Mesendoderm (in vitro differentiated cells): ENCODE measurements at places on chromosomes 13 and 19.

- DNase-seq: no peak
- H3K27ac ChIP-seq: no peak overlapping the region
- no peaks in the 10 kb centered on the region for H3K36me3 ChIP-seq
- no peak overlapping the region for H3K4me3 ChIP-seq
- no peaks in the 10 kb centered on the region for H3K4me1 ChIP-seq
Observed at GRCh38 chr13:94210816-94211215, 268.7 kb downstream of the DCT start.

- no peak overlapping the region for H3K4me3 ChIP-seq
- H3K27ac ChIP-seq: no peak overlapping the region
- no peaks in the 10 kb centered on the region for H3K36me3 ChIP-seq
- no peak for DNase-seq
- H3K27me3 ChIP-seq: no peaks in the 10 kb centered on the region
Observed at GRCh38 chr13:44810061-44810840, 179.0 kb downstream of the NUFIP1 start.

- H3K27ac ChIP-seq: no peak overlapping the region
- no peaks in the 10 kb centered on the region for H3K36me3 ChIP-seq
- H3K4me3 ChIP-seq: no peak overlapping the region
- no peaks in the 10 kb centered on the region for H3K27me3 ChIP-seq
- no peak for DNase-seq
- H3K4me1 ChIP-seq: no peaks in the 10 kb centered on the region
Observed at GRCh38 chr13:23799945-23800344, 89.3 kb downstream of the MIPEP start.

GRCh38 chr13:40261336-40261735 is 405.1 kb downstream of the FOXO1 start:
- H3K27me3 ChIP-seq: no peaks in the 10 kb centered on the region
- no peaks in the 10 kb centered on the region for H3K36me3 ChIP-seq
- no peak overlapping the region for H3K27ac ChIP-seq
- H3K4me3 ChIP-seq: no peak overlapping the region
- DNase-seq: peak; percentile 27

DNA sequence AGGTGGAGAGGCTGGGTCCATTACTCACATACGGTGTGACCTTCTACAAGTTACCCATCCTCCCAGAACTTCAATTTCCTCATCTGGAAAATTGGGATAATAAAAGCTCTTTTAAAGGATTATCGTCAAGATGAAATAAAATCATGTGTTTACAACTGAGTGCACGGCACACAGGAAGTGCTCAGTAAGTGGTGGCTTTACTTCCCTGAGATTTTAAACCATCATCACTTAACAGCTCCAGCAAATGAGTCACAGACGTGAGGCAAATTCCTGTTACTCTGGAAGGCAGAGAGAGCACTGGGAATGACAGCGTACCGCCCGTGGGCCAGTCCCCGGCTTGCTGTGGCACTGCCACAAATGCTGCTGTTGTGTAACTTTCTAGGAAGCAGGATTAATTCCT is 64.1 kb downstream of the MRPL57 start:
- no peaks in the 10 kb centered on the region for H3K36me3 ChIP-seq
- no peak overlapping the region for H3K4me3 ChIP-seq
- H3K27ac ChIP-seq: no peak overlapping the region

DNA sequence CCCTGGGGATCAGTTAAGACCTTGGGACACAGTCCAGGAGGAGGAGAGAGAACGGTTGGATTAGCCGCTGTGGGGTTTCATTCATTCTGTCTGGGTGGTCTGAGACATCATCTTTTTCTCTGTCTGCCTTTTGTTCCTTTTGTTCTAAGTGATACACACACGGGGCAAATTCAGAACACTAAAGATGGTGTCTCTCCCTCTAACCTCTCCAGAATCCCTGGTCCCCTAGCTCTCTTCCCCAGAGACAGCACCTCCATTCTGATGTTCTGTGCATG is 5.0 kb downstream of the BICRA start:
- H3K4me1 ChIP-seq: peaks cover 10% of the 10 kb centered on the region
- H3K36me3 ChIP-seq: no peaks in the 10 kb centered on the region
- H3K27ac ChIP-seq: peak overlapping the region; percentile 90
- no peak overlapping the region for H3K4me3 ChIP-seq
- H3K27me3 ChIP-seq: no peaks in the 10 kb centered on the region

- H3K36me3 ChIP-seq: no peaks in the 10 kb centered on the region
- no peak overlapping the region for H3K27ac ChIP-seq
- DNase-seq: peak; percentile 73
- no peaks in the 10 kb centered on the region for H3K27me3 ChIP-seq
- H3K4me1 ChIP-seq: no peaks in the 10 kb centered on the region
- no peak overlapping the region for H3K4me3 ChIP-seq
Observed at GRCh38 chr13:42333613-42334328, 61.8 kb downstream of the AKAP11 start.

DNA sequence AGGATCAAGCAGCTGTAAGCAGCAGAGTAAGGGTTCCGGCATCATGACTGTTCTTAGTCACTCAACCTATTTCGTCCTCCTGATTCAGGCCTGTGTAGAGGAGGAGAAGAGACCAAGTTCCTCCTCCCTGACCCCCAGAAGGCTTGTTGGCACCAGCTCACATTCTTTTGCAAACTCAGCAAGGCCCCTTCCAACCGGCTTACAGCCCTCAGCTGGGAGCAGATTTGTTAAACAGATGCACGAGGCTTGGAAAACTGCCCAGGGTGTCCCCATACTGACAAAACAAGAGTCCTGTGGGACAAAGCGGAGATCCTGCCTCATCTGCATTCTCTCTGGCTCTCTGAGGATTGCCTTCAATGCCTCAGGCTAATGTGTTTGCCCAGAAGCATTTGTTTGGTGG is 113.2 kb upstream of the SOX21 start:
- peak; percentile 66 for DNase-seq
- H3K27me3 ChIP-seq: no peaks in the 10 kb centered on the region
- no peaks in the 10 kb centered on the region for H3K4me1 ChIP-seq
- no peak overlapping the region for H3K4me3 ChIP-seq
- no peak overlapping the region for H3K27ac ChIP-seq

- no peak for DNase-seq
- no peak overlapping the region for H3K27ac ChIP-seq
- no peaks in the 10 kb centered on the region for H3K36me3 ChIP-seq
- H3K4me3 ChIP-seq: no peak overlapping the region
Observed at GRCh38 chr13:51048166-51048461, 63.0 kb downstream of the C13orf42 start.

GRCh38 chr13:39132286-39133230 is 94.3 kb downstream of the NHLRC3 start:
- H3K36me3 ChIP-seq: no peaks in the 10 kb centered on the region
- no peak overlapping the region for H3K27ac ChIP-seq
- H3K27me3 ChIP-seq: no peaks in the 10 kb centered on the region
- H3K4me3 ChIP-seq: no peak overlapping the region
- peaks cover 5% of the 10 kb centered on the region for H3K4me1 ChIP-seq

GRCh38 chr13:90995614-90996013 is 351.9 kb upstream of the MIR17HG start:
- no peaks in the 10 kb centered on the region for H3K27me3 ChIP-seq
- H3K27ac ChIP-seq: no peak overlapping the region
- H3K4me1 ChIP-seq: no peaks in the 10 kb centered on the region

GRCh38 chr19:3983936-3984583 is 1.2 kb downstream of the EEF2 start:
- peaks cover 5% of the 10 kb centered on the region for H3K4me1 ChIP-seq
- no peak overlapping the region for H3K27ac ChIP-seq
- H3K27me3 ChIP-seq: no peaks in the 10 kb centered on the region
- H3K36me3 ChIP-seq: peaks cover 44% of the 10 kb centered on the region
- DNase-seq: no peak

DNA sequence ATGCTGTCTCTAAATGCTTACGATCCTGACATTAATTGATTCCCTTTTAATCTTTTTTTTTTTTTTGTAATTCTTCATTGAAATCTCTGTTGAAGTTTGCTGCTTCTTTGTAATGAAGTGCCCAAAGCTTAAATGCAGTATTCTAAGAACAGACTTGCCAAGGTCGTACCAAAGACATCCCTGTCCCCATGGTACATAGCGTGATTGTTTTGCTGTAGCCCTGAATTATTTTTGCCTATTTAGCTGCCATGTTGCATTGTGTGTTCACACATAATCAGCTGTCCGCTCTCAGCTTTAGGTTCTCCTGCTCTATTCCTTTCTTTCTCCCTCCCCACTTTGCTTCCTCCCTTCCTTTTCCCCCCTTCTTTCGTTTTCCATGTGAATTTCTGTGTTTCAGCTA is 21.1 kb downstream of the FGF9 start:
- H3K27me3 ChIP-seq: no peaks in the 10 kb centered on the region
- H3K27ac ChIP-seq: no peak overlapping the region
- DNase-seq: no peak
- no peak overlapping the region for H3K4me3 ChIP-seq

- H3K36me3 ChIP-seq: no peaks in the 10 kb centered on the region
- no peak overlapping the region for H3K4me3 ChIP-seq
- no peaks in the 10 kb centered on the region for H3K27me3 ChIP-seq
- no peak for DNase-seq
- no peak overlapping the region for H3K27ac ChIP-seq
Observed at GRCh38 chr13:95193509-95194230, 107.6 kb downstream of the ABCC4 start.

DNA sequence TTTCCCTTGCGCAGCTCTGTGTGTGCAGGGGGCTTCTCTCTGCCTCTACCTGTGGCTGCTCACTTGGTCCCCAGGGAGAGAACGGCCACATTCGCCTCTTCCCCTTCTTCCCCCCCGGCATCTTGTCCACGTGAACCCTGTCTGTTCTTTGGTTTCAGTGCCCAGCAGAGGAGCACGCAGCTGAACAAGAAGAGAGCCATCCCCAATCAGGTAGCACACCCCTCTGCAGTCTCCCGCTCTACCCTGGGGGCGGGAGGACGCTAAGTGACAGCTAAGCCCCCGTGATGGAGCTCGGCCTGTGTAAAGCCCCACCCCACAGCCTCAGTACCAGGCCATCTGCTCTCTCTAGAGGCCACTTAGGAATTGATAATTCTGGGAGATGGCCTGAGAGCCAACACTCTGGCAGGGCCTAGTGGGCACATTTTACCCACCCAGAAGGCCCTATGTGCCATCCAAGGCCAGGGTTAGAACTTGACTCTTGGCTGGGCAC is 30.2 kb downstream of the TMED1 start:
- no peaks in the 10 kb centered on the region for H3K27me3 ChIP-seq
- H3K4me3 ChIP-seq: no peak overlapping the region
- H3K4me1 ChIP-seq: no peaks in the 10 kb centered on the region
- H3K36me3 ChIP-seq: peaks cover 3% of the 10 kb centered on the region
- no peak overlapping the region for H3K27ac ChIP-seq
- no peak for DNase-seq

DNA sequence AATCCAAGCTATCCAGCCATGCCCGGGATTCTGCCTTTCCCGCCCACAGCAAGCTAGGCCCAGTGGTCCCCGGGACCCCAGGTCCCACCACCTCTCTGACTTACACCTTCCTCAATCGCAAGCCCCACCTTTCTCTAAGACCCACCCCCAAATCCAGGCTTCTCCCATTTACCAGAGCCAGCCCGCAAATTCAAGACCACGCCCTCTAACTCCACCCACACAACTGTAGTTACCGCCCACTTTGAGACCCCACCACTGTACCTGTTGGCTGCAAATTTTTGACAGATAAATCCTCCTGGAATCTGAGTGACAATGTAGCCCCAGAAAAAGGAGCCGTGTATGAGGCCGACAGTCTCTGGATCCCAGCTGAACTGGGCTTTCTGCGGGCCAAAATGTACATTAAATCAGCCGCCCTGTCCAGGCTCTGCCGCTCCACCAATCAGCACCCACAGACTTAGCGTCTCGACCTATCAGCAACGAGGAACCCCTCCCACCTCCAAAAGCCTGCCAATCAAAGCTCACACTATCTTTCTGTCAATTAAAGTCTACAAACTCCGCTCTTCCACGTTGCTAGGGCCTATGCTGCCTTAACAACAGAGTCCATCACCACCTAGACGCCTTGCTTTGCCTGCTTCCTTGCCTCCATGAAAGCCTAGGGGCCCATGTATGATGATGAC is 6.3 kb downstream of the SLC17A7 start:
- no peaks in the 10 kb centered on the region for H3K36me3 ChIP-seq
- H3K4me3 ChIP-seq: no peak overlapping the region
- H3K27me3 ChIP-seq: peaks cover 23% of the 10 kb centered on the region
- H3K4me1 ChIP-seq: no peaks in the 10 kb centered on the region
- no peak overlapping the region for H3K27ac ChIP-seq
- no peak for DNase-seq

DNA sequence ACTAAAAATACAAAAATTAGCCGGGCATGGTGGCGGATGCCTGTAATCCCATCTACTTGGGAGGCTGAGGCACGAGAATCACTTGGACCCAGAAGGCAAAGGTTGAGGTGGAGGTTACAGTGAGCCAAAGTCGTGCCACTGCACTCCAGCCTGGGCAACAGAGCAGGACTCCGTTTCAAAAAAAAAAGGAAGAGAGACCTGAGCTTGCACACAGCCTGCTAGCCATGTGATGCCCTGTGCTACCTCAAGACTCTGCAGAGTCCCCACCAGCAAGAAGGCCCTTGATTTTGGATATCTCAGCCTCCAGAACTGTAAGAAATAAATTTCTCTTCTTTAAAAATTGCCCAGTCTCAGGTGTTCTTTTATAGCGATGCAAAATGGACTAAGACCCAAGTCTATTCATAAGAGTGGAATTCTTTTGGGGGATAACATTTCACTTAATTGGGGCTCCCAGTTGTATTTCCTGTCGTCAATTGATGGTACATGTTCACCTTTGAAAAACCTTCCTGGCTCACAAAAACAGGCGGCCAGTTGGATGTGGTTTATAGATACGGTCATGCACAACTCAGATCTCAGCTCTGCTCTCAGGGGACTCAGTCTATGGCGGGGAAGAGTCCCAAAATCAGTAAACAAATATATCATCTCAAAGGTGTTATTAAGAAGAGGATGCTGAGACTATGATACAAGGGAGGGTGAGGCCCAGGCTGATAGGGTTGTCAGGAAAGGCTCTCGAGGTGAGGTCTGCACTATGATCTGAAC is 2.4 kb upstream of the CHERP start:
- peaks cover under 1% of the 10 kb centered on the region for H3K36me3 ChIP-seq
- no peak overlapping the region for H3K4me3 ChIP-seq
- H3K27ac ChIP-seq: no peak overlapping the region
- no peaks in the 10 kb centered on the region for H3K27me3 ChIP-seq
- DNase-seq: no peak
- H3K4me1 ChIP-seq: peaks cover 5% of the 10 kb centered on the region
